EH (cell line): ENCODE measurements at places on chromosomes 6 and 20.

GRCh38 chr6:12264671-12265070, 25.5 kb upstream of the EDN1 start:
- DNase-seq = no peak

GRCh38 chr6:105620878-105621277, 218.0 kb upstream of the PREP start:
- peak; percentile 50 for DNase-seq

- no peak for DNase-seq
Observed at GRCh38 chr6:134674562-134674961, 275.3 kb downstream of the ALDH8A1 start.

- no peak for DNase-seq
Observed at GRCh38 chr6:123925350-123925749, 121.7 kb downstream of the NKAIN2 start.

DNA sequence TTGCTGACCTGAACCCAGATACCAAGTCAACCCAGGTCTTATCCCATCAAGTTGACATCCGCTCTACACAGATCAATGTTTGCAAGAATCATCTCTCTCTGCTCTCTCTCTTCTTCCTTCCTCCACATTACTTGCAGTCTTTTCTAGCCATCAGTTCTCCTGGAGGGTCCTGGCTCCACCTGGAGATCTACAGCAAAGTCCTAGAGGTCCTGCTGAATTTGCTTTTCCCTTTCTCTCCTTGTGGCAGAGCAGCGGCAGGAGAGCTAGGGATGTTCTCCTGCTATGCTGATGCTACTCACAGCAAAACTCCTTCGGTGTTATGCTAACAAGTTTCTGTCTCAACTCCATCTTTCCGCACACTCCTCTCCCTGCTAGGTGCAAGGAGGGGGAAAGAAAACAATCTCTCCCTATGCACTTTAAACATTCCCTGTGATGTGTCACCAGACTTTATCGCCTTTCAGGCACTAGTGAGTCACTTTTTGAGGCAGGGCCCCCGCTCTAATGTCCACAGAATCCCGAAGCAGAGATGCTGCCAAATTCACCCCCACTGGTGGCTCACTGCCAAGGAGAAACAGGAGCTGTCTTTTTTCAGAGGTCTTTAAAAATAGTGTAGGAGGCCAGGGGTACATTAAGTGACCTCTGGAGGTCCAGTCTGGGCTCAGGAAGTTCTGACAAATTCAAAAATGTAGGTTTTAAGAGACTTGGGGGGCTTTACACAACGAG, 62.6 kb downstream of the FAM50B start:
- DNase-seq = peak; percentile 96

GRCh38 chr6:40947876-40948526, 91.0 kb downstream of the UNC5CL start:
- peak; percentile 83 for DNase-seq

DNA sequence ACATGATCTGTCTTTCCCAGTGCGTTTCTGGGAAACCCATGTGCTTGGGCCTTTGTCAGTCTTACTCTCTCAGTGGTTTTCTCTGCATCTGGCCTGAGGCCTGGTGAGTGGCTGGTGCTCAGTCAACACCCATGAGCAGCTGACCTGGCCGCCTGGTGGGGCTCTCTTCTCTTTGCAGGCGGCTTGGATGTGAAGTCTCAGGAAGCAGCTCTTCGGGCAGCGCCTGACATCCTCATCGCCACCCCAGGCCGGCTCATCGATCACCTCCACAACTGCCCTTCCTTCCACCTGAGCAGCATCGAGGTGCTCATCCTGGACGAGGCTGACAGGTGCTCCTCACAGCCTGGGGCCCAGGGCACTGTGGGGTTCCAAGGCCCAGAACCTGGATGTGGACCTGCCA, 10.8 kb downstream of the DDX27 start:
- no peak for DNase-seq

GRCh38 chr6:78347191-78347916, 520.0 kb upstream of the IRAK1BP1 start:
- no peak for DNase-seq

DNA sequence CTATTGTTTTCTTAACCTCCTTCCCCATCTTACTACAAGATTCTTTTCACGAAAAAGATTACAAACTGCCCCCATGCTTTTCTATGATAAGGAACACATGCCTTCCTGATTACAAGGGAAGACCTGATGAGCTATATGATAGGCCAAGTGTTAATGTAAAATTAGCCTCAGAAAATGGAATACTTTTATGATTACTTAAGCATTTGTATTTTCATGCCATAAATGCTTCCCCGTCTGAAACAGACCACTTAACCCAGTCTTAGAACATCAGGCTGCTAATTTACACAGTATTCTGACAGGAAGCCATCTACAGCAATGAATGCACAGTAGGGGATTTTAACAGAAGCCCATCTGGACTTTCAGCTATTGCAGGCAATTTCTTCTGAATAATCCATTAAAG, 274.9 kb downstream of the HAO1 start:
- no peak for DNase-seq

- DNase-seq = peak; percentile 31
Observed at GRCh38 chr6:150627585-150628025, 27.9 kb downstream of the PLEKHG1 start.

GRCh38 chr6:44487002-44487401, 99.5 kb downstream of the CDC5L start:
- peak; percentile 15 for DNase-seq

DNA sequence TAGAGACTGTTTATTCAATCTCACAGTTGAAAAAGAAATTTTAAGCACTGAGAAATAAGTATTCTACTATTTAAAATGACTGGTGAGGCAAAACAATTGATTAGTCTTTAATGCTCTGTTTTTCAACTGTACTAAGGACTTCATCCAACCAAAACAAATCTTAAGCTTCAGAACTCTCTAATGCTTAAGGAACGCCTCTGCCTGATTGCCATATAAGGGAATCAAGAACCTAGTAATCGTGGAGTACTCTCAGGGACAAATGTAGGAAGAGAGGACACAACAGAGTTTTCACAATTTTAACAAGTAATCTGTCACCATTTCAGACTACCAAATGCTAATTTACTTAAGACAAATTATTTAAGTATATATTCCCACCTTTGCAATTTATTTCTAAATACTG, 16.1 kb downstream of the FBXO30 start:
- peak; percentile 46 for DNase-seq

- peak; percentile 57 for DNase-seq
Observed at GRCh38 chr6:152948150-152948768, 34.6 kb downstream of the FBXO5 start.

DNA sequence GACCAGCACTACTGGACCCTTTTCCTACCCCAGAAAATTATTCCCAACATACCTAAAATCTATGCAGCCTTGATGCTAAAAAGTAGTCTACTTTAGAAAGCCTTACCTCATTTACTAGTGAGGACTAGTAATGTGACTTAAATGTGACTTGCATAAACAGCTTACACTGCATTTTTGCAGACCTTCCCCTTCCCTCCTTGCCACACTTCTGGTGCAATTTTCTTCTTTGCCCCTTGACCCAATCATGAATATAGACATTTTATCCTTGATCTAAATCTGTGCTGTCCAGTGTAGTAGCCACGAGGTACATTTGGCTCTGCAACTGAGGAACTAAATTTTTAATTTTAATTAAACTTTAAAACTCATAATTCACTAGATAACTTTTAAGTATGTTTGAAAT, 7.0 kb upstream of the ZKSCAN8 start:
- no peak for DNase-seq

- no peak for DNase-seq
Observed at GRCh38 chr20:53493311-53493857, 100.3 kb downstream of the ZNF217 start.

GRCh38 chr20:45918182-45918737, 6.3 kb upstream of the PLTP start:
- no peak for DNase-seq

- DNase-seq = no peak
Observed at GRCh38 chr20:434221-434620, 26.1 kb downstream of the RBCK1 start.
